ENCODE measurements at places on chromosomes 4 and X. TPM values are rescaled to one million over a fixed set of nuclear protein-coding genes. Genes with fewer than 3 reads are reported as not detected.

DNA sequence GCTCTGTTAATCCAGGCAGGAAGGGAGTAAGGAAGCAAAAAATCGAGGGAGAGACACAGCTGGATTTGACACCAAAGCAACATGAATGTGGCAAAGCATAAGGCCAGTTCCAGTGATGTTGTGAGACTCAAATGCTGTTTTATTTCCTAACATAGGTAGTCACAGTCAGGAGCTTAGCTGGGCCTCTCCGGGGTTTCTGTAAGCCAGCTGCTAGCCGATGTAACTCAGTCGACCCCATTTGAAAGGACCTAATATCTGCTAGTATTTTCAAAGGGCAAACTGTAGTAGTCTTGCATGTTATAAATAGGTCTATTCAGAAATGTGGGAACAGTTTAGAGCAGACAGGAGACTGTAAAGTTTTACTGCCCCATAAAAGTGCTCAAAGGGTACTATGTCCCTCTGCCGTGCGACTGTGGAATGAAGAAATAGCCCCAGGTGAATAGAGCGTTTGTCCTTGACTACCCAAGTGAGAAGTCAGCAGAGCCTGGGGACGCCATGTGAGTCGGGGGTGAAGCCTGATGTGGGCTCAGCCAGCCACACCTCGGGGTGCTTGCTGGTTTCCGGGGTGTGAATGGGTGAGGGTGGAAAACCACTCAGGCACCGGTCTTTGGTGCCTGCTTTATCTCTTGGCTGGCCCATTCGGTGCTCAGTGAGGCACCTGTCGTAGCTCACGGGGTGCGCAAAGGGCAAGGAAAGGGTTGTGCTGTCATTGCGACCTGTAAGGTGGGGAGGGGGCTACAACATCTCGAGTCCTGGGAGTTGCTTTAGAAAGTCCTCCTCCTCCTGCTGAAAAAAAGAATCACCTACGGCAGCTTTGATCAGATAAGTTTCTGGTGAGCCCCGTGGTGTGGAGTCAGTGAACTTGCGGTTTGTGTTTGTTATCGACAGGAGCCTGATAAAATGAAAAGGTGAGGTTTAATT lies 745 bp downstream of the TRIM2 start:
- peak overlapping the region; percentile 53 for H3K4me3 ChIP-seq
- H3K36me3 ChIP-seq = no peaks in the 10 kb centered on the region
- DNase-seq = peak; percentile 62
- H3K4me1 ChIP-seq = peaks cover 24% of the 10 kb centered on the region

GRCh38 chr4:146900295-146900694 lies 45.4 kb downstream of the TTC29 start:
- H3K27me3 ChIP-seq = no peaks in the 10 kb centered on the region
- no peak overlapping the region for H3K27ac ChIP-seq
- no peak overlapping the region for H3K4me3 ChIP-seq
- H3K36me3 ChIP-seq = no peaks in the 10 kb centered on the region

- no peak overlapping the region for H3K4me3 ChIP-seq
- H3K36me3 ChIP-seq = no peaks in the 10 kb centered on the region
- peaks cover 5% of the 10 kb centered on the region for H3K27me3 ChIP-seq
- H3K4me1 ChIP-seq = no peaks in the 10 kb centered on the region
Observed at GRCh38 chr4:4881432-4881831, 22.0 kb downstream of the MSX1 start.

DNA sequence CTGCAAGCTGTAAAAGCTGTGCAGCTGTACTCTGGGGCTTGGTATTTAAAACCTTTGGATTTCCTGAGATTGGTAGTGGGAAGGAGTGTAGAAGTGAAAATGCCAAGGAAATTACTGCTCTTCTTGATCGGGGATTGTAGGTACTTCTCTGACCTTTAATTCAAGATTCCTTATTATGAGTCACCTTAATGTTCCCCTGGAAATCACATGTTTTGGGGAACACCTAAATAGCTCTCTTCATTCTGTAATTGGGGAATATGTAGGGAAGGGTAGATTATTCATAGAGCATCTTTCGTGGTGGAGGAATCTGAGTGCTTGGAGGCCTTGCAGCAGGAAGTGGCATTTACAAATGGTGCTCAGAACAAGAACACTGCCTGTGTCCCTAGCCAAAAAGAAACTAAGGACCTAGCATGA lies 137.8 kb downstream of the UCHL1 start:
- H3K36me3 ChIP-seq = no peaks in the 10 kb centered on the region
- peaks cover 3% of the 10 kb centered on the region for H3K4me1 ChIP-seq
- H3K27ac ChIP-seq = no peak overlapping the region

GRCh38 chrX:103464774-103465117 lies 54.5 kb downstream of the RAB40A start:
- no peaks in the 10 kb centered on the region for H3K4me1 ChIP-seq
- H3K27me3 ChIP-seq = no peaks in the 10 kb centered on the region
- H3K4me3 ChIP-seq = no peak overlapping the region

GRCh38 chrX:102604327-102604726 lies 5.0 kb downstream of the ARMCX5 start:
- no peak overlapping the region for H3K4me3 ChIP-seq
- H3K36me3 ChIP-seq = no peaks in the 10 kb centered on the region
- H3K27me3 ChIP-seq = no peaks in the 10 kb centered on the region

DNA sequence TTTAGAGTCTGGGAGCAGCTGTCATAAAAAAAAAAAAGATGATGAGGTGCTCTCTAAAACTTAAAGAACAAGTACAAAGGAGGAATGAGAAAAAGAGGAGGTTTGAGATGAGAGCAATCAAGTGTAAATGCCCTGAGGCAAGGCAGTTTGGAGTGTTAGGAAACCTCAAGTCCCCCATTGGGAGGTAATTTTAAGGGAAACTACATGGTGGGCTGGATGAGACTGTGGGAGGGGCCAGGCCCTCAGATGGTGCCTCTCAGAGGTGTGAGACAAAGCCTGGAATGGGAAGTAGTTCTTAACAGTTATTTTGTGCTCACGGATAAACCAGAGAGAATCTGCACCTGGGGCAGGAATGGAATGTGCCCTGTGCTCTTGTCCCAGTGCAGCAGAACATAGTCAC lies 1.9 kb upstream of the MAGEB3 start:
- no peak overlapping the region for H3K27ac ChIP-seq
- H3K4me1 ChIP-seq = no peaks in the 10 kb centered on the region
- no peaks in the 10 kb centered on the region for H3K36me3 ChIP-seq

DNA sequence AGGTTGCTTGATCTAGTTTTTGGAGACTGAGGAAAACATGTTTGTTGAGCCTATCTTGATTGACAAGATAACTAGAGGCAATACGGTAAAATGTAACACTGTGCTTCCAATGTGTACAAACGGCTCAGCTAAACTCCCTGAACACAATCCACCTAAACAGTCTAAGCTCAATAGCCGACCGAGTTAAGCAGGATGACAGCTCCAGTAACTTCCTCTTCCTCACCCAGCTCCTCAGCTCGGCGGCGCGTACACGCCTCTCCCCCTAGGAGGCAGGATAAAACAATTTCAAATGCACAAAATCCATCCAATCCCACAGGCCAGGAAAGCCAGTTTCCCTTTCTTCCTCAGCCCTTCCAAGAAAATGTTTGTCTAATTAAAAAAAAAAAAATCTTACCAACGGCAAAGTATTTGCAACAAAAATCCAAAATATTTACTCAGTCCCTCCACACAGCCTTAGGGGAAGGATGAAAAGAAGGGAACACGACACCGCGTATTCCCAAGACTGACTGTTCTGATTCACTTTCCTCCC lies 1.0 kb downstream of the CNOT6L start:
- peaks cover 4% of the 10 kb centered on the region for H3K27me3 ChIP-seq
- H3K4me1 ChIP-seq = no peaks in the 10 kb centered on the region
- DNase-seq = peak; percentile 53
- H3K27ac ChIP-seq = no peak overlapping the region

- no peaks in the 10 kb centered on the region for H3K27me3 ChIP-seq
- H3K4me1 ChIP-seq = no peaks in the 10 kb centered on the region
- no peaks in the 10 kb centered on the region for H3K36me3 ChIP-seq
- H3K27ac ChIP-seq = no peak overlapping the region
- H3K4me3 ChIP-seq = no peak overlapping the region
Observed at GRCh38 chrX:79592259-79592658, 225.1 kb upstream of the ITM2A start.

DNA sequence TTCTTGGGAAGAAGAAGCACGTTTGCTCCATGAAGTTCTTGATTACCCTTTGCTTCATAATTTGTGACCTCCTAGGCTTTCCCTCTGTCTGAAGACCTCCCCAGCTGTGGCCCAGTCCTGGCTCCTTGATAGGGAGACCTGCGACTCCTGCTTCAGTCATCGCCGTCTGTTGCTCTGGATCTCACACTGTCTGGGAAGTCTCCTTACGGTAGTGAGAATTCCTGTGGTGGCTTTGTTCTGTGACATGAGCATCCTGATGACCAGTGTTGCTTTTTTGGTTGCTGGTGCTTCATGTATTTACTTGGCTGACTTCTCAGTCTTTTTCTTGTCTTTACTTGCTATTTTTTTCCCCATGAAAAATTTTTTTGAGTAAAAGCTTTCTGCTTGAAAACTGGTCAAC lies 44.2 kb downstream of the JADE1 start:
- peak; percentile 46 for DNase-seq
- H3K4me3 ChIP-seq = no peak overlapping the region
- H3K27me3 ChIP-seq = no peaks in the 10 kb centered on the region
- H3K27ac ChIP-seq = no peak overlapping the region
- H3K4me1 ChIP-seq = no peaks in the 10 kb centered on the region

GRCh38 chr4:112075906-112076305 lies 69.3 kb upstream of the FAM241A start:
- no peaks in the 10 kb centered on the region for H3K36me3 ChIP-seq
- H3K27me3 ChIP-seq = no peaks in the 10 kb centered on the region
- H3K4me3 ChIP-seq = no peak overlapping the region
- no peak overlapping the region for H3K27ac ChIP-seq

DNA sequence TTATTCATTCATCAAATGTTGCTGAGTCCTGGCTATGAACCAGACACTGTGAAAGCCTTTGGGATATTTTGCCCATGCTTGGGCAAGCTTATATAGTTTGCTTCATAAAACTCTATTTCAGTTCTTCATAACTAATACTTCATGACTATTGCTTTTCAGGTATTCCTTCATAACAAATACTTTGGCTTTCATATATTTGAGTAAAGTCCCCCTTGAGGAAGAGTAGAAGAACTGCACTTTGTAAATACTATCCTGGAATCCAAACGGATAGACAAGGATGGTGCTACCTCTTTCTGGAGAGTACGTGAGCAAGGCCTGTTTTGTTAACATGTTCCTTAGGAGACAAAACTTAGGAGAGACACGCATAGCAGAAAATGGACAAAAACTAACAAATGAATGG lies 1.7 kb upstream of the AFP start:
- no peaks in the 10 kb centered on the region for H3K27me3 ChIP-seq
- DNase-seq = no peak
- no peaks in the 10 kb centered on the region for H3K36me3 ChIP-seq

DNA sequence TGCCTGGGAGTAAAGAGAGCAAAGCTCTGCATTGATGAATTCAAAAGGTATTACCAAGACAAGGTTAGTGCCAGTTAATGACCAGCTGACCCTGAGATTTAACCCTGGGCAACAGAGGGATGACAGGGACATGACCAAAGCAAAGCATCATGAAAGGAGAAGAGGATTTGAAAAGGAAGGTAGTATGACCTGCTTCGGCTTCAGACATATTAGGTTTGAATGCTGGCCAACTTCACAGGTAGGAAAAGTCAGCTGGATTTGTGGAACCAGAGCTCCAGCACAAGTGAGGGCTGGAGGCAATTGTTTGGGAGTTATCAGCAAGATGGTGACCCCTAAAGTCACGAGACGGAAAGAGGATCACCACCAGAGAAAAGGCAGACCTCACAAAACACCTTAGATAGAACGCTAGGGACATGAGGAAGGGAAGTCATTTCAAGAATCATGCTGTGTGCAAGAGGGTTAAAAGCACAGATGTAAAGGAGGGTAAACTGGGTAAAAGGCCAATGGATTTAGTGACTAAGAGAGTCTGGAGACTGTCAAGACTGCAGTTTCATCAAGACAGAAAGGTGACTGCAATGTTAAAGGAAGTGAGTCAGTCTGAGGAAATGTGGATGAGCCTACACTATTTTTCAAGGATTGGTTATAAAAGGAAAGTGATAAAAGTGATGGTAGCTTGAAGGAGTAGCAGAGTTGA lies 45.6 kb downstream of the SH3RF1 start:
- DNase-seq = no peak
- no peaks in the 10 kb centered on the region for H3K36me3 ChIP-seq
- no peak overlapping the region for H3K27ac ChIP-seq
- H3K4me1 ChIP-seq = no peaks in the 10 kb centered on the region

- no peak overlapping the region for H3K4me3 ChIP-seq
- DNase-seq = no peak
- no peaks in the 10 kb centered on the region for H3K27me3 ChIP-seq
- H3K36me3 ChIP-seq = peaks cover 3% of the 10 kb centered on the region
Observed at GRCh38 chr4:211033-211511, 86.8 kb downstream of the ZNF718 start.

DNA sequence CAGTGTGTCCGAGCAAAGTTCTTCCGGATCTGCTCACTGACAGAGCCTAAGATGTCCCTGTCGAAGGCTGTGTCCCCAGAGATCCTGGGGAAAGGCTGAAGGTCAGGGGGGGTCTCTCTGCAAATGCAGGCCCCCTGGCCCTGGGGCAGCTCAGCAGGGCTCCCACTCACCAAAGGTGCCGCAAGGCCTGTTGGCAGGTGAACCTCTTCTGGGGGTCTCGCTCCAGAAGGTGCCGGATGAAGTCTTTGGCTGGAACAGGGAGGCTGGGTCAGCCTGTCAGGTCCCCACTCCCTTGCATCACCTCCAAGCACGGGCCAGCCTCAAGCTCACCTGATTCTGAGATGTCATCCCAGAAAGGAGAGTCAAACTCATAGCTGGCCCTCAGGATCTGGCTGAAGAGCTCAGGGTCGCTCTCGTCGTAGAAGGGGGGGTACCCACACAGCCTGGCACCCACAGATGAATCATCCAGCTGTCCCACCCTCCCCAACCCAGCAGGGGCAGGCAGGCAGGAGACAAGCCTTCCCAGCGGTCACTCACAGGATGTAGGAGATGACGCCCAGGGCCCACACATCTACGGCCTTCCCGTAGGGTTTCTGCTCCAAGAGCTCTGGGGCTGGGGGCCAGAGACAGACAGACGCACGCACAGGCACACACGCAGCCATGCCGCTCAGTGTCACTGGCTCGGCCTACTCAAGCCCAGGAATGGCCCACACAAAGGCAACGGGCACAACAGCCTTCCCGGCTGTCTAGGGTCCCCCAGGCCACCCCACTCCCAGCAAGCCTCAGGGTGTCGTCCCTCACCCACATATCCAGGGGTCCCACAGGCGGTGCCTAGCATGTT lies 2.6 kb downstream of the PNCK start:
- no peak for DNase-seq
- peaks cover 2% of the 10 kb centered on the region for H3K27me3 ChIP-seq
- no peak overlapping the region for H3K4me3 ChIP-seq
- no peak overlapping the region for H3K27ac ChIP-seq
- H3K36me3 ChIP-seq = no peaks in the 10 kb centered on the region

The PRDM8 gene
- total RNA-seq = 0.10 TPM

The GABRG1 gene
- total RNA-seq = 0.36 TPM

The TRO gene
- total RNA-seq = 49.5 TPM

The NPY2R gene
- total RNA-seq = 0.41 TPM

The CXorf49 gene
- not detected for total RNA-seq

The CENPI gene
- 22.5 TPM for total RNA-seq

The NALF2 gene
- total RNA-seq = 16.1 TPM

The MAP7D2 gene
- 1.0 TPM for total RNA-seq

The TMEM144 gene
- total RNA-seq = 1.6 TPM

The CCDC158 gene
- total RNA-seq = not detected

The SPATA18 gene
- total RNA-seq = 2.0 TPM

The COX7B2 gene
- not detected for total RNA-seq
